ENCODE measurements at places on chromosomes 3 and 15.
A peak's percentile ranks its signal among the peaks of the same experiment; 100 is the strongest.

DNA sequence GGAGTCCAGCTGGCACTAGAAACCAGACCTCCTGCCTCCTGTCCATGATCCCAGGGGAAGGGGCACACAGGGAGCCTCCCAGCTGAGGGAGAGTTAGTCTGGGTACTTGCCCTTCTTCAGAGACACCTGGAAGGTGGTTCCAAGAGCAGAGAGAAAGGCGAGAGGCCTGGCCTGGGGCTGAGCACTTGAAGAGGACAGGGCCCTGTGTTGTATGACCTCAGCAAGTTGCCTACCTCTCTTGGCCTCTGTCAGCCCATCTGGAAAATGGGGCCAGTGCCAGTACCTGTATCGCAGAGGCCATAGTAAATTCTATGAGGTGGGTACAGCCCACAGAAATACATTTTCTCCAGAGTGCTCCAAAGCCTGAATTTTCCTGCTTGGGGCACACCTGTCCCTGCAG, 19.5 kb downstream of the PTH1R start:
- no peak for DNase-seq

GRCh38 chr3:3069723-3070122, 40.5 kb downstream of the IL5RA start:
- DNase-seq = no peak

- no peak for DNase-seq
Measured at GRCh38 chr3:23084367-23084766, 118.8 kb upstream of the UBE2E2 start.

- no peak for DNase-seq
Measured at GRCh38 chr3:11140030-11140712, 14.1 kb upstream of the HRH1 start.

- DNase-seq = no peak
Measured at GRCh38 chr3:10155658-10156057, 9.1 kb upstream of the IRAK2 start.

GRCh38 chr3:196969134-196969659, 564 bp upstream of the PIGZ start:
- no peak for DNase-seq

DNA sequence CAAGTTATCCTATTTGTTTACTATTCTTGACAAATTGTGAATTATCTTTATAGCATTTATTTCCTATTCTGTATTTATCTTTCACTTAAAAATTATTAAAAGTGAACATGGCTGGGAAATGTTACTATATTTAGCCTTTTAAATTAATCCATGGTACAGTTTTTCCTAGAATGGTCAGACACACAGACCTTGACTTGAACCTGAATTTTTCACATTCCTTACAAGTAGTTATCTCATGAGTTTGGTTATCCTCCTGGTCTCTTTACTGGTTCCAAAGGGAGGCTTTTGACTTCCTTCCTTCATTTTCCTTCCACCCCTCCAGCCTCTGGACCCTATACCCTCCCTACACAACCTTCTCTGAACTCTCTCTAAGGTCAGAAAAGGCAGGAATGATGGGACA, 280.6 kb downstream of the SATB1 start:
- no peak for DNase-seq

DNA sequence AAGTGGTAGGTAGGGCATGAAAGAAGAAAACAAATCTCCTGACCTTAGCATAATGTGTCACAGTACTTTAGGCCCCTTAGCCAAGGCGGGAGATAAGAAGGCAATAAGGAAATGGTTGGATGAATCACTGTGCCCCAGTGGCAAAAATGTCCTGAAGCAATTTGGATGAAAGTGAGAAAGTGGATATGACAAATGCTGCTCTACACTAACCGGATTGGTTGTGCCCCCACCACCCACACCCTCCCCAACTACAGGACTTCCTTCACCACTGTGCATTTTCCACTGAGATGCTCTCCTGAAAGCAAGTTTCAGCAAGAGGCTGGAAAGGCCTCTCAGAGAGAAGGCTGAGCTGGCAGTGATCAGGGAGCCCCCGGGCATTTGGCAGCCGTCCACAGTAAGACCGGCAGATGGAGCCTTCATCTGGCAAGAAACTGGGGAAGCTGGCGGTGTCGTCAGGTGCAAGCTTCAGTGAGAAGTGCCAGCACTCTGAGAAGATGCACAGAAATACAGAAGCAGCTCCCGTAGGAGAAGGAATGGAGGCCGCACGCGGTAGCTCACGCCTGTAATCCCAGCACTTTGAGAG, 63.8 kb downstream of the ATP1B3 start:
- no peak for DNase-seq

- DNase-seq = no peak
Measured at GRCh38 chr3:49413338-49413734, 1.1 kb downstream of the TCTA start.

- DNase-seq = no peak
Measured at GRCh38 chr3:87607234-87607633, 330.9 kb upstream of the POU1F1 start.

DNA sequence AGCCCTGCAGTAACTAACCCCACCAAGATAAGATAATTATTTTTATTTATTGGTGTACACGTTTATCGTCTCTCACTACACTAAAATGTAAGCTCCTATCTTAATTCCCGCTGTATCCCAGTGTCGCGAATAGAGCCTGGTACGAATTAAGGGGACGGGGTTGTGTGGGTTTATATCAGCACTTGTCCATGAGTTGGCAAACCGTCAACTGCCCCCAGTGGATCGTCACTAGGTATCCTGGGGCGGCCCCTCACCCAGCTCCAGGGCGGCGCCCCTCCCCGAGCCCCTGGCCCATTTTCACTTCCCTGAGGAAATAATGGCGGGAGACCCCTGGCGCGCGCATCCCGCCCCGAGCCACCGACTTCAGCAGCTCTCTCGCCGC, 465 bp downstream of the RUVBL1 start:
- DNase-seq = no peak

DNA sequence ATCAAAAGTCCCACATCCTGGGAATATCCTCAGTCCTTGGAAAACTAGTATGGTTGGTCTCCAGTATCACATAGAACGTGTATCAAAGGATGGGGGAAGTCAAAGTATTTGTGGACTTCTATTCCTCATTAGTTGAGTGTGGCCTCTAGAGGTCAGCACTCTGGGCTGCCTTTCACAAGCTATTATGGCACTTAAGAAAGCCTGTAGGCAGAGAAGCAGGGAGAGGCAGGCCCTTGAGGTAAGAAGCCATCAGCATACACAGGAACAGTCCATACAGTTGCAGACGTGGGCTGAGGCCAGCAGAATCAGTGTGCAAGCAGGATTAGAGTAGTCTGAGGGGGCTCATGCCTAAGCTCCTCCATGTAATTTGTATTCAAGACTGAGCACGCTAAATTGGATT, 341.7 kb downstream of the CLSTN2 start:
- no peak for DNase-seq

GRCh38 chr3:186625600-186626042, 12.8 kb downstream of the AHSG start:
- no peak for DNase-seq

DNA sequence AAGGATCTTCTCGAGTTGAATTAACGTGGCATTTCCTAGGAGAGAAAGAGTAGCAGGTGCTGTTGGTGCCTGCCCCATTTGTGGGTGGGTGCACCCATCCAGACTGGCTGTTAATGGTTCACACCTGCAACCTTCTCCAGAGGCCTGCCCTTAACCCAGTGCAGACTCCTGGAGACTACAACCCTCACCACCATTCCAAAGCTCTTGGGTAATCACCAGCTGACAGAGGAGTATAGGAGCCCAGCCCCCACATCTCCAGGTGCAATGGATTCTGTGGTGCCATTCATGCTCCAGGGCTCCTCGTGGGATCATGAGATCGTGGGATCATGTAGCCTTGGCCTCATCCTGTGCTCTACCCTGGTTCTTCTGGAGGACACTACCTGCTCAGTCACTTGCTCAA, 60.2 kb downstream of the SEMA5B start:
- no peak for DNase-seq

GRCh38 chr3:126208606-126209256, 28.3 kb upstream of the ALDH1L1 start:
- DNase-seq = no peak

GRCh38 chr3:9704347-9705322, 1.0 kb downstream of the CPNE9 start:
- peak; percentile 18 for DNase-seq

- no peak for DNase-seq
Measured at GRCh38 chr3:173586166-173586565, 188.6 kb downstream of the NLGN1 start.

GRCh38 chr3:191449256-191449655, 11.7 kb upstream of the PYDC2 start:
- DNase-seq = no peak

DNA sequence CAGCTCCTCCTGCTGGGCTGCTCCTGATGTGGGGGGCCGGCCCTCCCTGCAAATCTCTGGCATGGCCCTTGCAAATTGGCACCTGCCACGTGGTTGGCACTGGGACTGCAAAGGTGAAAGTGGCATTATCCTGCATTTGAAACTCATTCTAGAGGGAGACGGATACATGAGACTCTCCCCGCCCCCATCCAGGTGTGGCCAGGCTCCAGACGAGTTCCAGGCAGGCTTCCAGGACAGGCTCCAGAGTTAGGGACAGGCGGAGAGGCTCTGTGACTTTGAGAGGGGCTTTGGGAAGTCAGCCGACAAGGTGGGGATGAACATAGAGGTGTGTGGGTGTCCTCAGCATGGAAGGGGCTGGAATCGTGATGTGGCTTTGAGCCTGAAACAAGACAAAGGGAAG, 178.5 kb downstream of the APBA2 start:
- DNase-seq = no peak

DNA sequence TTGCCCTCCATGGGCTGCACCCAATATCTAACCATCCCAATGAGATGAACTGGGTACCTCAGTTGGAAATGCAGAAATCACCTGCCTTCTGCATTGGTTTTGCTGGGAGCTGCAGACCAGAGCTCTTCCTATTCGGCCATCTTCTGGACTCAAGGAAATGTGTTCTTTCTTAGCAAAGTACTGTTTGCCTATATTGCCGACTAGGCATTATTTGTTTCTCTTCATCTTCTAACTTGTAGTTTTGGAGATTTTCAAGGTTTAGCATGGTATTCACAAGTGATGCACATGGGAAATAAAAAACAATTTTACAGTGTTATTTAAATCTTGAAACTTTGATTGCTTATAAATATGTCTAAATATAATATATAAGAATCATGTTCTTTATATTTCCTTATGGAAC, 377.8 kb upstream of the POU1F1 start:
- no peak for DNase-seq

GRCh38 chr15:85623315-85624049, 171.2 kb downstream of the KLHL25 start:
- DNase-seq = no peak

DNA sequence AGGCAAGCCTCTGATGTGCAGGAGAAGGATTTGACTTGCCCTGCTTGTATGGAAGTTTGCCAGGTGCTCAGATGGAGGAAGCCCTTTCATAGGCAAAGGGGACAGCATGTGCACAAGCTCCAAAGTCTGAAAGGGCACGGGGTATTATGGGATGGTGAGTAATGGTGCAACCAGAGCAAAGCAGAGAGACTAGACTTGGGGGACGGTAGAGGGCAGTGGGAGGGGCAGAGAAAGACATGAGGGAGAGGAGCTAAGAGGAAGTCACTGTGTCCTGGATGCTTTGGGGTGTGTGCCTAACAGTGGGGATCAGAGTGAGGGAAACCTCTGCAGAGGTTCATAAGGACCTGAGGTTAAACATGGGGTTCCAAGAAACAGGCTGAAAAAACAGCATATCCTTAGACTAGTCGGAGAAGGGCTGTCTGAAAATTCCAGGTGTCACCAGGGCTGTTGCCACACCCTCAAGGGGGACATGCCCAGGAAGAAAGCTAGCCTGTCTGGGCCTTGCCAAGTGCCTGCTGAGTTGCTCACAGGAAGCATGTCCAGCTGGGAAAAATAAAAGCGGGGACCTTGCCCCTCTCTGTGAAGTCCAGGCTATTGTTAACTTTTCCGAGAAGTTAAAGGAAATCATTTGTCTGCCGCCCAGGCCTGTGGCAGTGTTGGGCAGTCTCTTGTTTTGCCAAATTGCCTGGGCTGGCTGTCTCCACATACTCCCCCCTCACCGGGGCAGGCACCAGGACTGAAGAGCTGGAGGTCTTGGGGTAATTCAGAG, 47.1 kb downstream of the HRH1 start:
- no peak for DNase-seq

DNA sequence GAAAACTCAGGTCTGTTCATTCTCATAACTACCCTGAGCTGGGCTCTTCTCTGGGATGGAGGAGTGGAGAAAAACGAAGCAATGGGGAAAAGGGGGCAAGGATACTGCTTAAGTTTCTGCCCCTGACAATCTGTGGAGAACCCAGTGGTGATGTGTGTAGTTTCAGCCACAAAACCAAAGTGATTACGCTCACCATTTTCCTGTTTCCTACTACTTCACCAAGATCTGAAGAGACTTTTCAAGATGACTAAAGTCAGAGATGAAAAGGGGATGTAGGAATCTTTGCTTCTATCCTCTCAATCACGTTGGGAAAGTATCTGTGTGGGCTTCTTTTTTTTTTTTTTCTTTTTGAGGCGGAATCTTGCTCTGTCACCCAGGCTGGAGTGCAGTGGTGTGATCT, 8.3 kb upstream of the UBE2E1 start:
- no peak for DNase-seq

DNA sequence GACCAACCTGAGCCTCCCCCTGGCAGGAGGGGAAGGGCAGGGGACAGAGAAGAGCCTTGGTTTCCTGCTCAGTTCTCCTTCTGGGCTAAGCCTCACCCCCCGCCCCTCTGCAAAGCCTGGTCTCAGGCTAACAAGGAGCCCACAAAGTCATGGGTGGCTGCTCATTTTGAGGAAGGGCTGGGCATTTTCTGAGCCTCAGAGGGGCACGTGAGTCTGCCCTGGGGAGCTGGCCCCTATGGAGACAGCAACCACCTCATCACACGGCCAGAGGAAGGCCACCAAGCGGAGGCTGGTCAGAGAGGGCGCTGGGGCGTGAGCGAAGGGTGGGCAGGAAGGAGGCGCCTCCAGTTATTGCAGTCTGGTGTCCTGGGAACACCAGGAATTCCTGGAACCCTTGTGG, 18.7 kb downstream of the ABTB1 start:
- DNase-seq = no peak

- DNase-seq = no peak
Measured at GRCh38 chr3:14823393-14823792, 4.6 kb downstream of the FGD5 start.

DNA sequence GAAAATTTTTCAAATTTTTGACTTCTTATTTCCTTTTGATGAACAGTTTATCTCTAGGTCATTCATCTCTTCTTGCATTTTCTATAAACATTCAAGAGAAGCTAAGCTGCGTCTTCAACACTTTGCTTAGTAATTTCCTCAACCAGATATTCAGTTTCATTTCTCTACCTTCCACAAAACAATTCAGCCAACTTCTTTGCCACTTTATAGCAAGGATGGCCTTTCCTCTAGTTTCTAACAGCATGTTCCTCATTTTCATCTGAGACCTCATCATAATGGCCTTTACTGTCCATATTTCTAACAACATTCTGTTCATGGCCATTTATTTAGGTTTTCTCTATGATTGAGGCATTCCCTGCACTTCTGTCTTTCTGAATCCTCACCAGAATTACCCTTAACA, 90.0 kb downstream of the ARIH1 start:
- DNase-seq = no peak

Measured in right renal pelvis (tissue), 4 donors.